AG10803 (cell line): ENCODE measurements at places on chromosomes 16 and 17.

DNA sequence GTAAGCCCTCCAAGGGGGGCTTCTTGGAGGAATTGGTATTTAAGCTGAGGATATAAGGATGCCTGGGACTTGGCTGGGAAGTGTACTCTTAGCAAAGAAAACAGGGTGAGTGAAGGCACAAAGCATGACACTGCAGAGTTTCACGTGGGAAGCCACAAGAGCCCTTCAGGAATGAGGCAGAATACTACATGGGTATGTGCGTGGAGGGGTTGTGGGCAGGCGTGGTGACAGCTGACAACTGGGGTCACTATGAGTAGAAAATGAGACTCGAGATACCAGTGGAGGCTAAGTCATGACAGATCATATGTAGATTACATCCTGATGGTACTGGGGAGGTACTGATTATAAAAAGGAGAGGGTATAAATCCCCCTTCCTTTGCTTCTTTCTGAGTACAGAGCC is 78.1 kb upstream of the XYLT1 start:
- DNase-seq = no peak

- peak; percentile 42 for DNase-seq
These were observed 521 bp upstream of the G6PC3 start for GRCh38 chr17:44069974-44070454.

DNA sequence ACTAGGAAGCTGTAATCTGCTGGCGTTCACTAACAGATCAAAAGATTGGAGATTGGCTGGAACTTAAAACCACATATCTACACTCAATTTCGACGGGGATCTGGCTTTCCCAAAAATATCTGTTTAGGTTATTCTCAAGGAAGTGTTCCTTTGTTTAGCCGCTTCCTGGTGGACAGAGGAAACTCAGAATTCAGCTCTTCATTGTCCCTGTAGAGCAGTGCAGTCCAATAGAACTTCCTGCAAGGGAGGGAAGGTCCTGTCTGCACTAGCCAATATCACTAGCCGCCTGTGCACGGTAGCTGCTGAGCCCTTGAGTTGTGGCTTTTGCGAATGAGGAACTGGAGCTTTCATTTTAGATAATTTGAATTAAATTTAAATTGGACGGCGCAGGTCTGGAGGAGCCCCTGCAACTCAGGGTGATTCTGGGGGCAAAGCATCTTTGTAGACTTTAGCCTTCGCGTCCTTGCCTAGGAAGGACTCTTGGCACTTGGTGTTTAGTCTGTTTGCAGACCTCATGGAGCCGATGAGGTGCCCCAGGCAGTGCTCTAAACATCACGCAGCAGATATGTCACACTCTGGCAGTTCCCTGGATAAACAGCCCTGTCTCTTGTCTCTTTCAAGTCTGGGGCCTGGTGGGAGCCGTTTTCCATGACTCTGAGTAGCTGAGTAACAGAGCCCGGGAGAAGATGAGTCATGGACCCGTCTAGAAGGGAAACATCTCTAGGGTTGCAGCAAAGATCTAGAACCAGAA is 122.2 kb downstream of the CCDC182 start:
- DNase-seq = peak; percentile 36

DNA sequence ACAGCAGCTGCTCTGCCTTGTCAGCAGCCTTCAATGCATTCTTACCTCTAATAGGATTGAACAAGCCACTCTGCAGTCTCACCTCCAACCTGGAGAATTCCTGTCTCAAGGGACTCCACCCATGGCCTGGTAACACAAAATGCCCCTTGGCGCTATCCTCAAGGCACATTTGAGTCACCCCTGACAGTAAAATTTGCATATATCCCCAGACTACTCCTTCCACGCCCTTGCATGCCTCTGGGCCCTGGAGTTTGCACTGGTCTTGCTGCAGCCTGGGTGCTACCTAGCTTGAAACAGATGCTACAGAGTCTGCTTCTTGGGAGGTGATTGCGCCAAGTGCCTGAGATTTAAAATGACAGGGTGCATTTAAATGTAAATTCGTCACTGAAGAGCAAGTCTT is 391.4 kb upstream of the MAF start:
- DNase-seq = no peak

- DNase-seq = peak; percentile 33
These were observed 5.7 kb upstream of the EXOSC6 start for GRCh38 chr16:70257391-70257790.

DNA sequence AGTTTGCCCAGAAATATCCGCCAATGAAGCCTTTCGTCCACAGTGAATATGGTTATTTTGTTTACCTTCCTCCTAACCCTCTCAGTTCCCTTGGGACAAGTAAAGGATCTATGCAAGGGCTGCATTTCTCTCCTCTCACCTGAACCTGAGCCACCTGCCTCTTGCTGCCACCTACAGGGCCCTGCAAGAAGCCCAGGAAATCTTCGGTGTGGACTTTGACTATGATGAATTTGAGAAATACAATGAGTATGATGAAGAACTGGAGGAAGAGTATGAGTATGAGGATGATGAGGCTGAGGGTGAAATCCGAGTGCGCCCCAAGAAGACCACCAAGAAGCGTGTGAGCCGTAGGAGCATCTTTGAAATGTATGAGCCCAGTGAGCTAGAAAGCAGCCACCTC is 14.0 kb downstream of the SUPT6H start:
- no peak for DNase-seq

- no peak for DNase-seq
These were observed 103.6 kb upstream of the HS3ST2 start for GRCh38 chr16:22710326-22710725.

GRCh38 chr17:40506786-40507185 is 5.4 kb upstream of the TNS4 start:
- no peak for DNase-seq

DNA sequence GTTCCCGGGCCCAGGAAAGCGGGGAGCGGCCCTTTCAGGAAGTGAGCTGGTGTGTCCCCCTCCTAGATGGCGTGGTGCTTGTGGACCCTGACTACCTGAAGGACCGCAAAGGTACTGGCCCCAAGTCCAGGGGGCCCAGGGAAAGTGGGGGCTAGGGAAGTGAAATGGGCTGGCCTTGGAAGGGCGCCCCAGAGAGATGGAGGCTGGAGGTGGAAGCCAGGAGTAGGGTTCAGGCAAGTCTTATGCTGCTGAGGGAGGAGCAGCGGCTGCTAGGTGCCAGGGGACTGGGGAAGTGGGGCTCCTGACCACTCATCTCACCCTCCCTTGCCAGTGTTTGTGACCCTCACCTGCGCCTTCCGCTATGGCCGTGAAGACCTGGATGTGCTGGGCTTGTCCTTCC is 5.6 kb downstream of the ARRB2 start:
- no peak for DNase-seq

- DNase-seq = no peak
These were observed 443.2 kb downstream of the XYLT1 start for GRCh38 chr16:17027488-17028129.

GRCh38 chr17:57080718-57081117 is 4.3 kb upstream of the AKAP1 start:
- DNase-seq = no peak

GRCh38 chr16:48612611-48613010 is 2.6 kb upstream of the N4BP1 start:
- DNase-seq = no peak

DNA sequence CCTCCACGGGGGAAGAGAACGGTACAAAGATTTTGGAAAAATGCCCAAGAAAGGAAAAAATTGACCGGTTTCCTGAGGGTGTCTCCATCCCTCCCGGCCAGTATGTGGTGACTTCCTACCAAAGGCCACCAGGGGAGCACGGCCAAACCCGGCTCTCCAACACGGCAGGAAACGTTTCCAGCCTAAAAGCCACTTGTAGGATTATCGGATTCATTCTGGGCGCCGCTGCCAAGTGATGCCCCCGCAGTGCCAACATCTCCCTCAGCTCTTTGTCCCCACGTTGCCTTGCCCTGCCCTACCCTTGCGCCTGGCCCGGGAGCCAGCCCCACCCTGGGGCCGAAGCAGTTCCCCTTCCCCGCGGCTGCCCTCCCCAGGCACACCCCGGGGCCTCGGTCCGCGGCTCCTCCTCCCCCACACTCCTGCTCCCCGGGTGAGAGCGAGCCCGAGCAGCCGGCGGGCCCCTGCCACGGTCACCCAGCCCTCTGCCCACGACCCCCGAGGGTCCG is 688 bp downstream of the CRK start:
- DNase-seq = peak; percentile 79

DNA sequence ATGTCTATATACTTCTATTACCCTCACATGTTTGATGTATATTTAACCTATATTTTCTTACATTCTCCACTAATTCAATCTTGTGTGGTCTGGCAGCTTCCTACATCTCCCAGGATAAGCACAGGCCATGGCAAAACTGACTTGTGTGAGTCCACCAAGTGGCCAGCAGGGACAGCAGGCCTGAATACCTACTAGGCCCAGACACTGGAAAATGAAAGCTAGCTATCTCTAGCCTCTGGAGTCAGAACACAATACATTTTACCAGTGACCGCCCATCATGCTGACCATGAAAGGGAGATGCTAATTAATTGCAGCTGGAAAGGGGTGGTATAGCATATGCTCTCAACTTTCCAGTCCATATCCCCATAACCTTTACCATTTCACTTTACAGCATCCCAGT is 132.3 kb downstream of the PCTP start:
- DNase-seq = peak; percentile 0
